ENCODE measurements at places on chromosomes 3 and 15.

- no peak for DNase-seq
Observed at GRCh38 chr15:72947709-72948108, 104.6 kb upstream of the NEO1 start.

DNA sequence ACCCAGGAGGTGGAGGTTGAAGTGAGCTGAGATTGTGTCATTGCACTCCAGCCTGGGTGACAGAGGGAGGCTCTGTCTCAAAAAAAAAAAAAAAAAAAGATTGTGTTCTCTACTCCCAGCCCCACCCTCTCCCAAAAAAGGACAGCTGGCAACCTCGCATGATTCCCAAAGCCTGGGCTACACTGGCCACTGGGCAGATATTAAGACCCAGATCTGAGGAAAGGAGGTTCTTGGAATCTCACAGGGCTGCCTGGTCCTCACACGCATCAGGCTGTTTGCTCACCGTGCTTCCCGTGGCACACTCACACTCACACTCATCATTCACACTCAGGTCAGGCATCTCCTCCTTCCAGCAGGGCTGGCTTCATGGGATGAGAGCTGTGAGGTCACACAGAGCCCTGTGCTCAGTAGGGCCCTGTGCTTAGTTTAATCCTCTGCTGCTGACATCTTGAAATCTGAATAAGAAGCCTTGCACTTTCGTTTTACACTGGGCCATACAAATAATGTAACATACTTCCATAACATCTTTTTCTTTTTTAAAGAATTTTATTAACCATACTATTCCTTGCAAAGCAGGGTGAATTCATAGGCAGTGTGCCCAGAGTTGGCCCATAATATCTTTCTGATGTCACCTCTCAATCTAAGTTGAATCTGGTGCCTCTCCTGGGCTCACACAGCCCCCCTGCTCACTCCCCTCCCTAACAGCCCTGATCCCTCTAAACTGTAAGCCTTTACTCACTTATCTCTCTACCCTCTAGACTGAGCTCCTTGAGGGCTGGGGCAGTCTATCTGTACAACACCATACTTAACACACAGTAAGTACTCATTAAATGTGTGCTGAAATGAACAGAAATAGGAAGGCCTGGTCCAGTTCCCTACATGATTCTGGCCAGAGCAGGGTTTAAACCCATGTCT is 50.2 kb upstream of the C15orf39 start:
- DNase-seq = no peak

GRCh38 chr15:59622289-59622688 is 10.7 kb downstream of the GCNT3 start:
- DNase-seq = no peak

- no peak for DNase-seq
Observed at GRCh38 chr3:15476378-15476777, 45.1 kb downstream of the COLQ start.

- no peak for DNase-seq
Observed at GRCh38 chr3:67453628-67454027, 200.8 kb downstream of the SUCLG2 start.

DNA sequence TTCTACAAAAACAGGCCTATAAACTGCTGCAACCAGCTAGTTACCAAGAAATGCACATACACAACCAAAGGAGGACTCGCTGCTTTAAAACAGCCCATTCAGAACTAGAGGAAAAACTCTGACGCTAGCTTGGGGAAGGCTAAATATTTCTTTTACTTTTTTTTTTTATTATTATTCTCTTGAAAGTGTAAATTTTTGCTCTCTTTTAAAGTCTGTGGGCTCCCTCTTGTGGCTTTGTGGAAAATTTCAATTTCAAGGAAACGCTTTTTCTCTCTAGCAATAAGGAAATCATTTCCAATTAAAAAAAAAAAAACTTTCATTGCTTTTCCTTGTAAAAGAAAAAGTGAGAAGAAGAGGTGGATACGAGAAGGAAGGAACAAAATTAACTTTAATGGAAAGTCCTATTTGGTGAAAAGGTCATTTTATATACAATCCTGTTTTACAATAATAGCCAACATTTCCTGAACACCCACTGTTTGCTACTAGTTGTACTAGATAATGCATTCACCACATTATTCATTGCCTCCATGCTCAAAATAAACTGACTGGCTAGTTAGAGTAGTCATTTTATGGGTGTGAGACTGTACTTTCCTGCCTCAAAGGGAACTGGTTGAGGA is 51.2 kb upstream of the SAMMSON start:
- no peak for DNase-seq

DNA sequence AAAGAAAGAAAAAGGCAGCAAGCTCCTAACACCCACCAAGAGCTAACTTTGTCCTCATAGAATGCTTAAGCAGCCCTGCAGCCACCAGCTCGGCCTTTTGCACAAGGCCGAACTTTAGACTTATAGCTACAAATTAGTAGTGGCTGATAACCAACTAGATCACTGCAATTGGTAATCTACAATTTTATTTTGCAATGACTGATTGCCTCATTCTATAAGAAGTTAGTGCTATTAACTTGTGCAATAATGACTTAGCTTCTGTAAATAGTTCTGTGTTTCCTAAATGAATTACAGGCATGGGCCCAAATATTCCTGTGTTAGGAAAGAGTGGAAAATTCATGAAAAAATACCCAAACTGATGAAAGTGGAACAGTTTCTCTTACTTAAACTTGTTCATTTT is 284.8 kb upstream of the CFAP20DC start:
- DNase-seq = no peak

- DNase-seq = no peak
Observed at GRCh38 chr15:48992545-48992944, 28.8 kb upstream of the SHC4 start.

- DNase-seq = no peak
Observed at GRCh38 chr15:86213420-86213819, 133.7 kb downstream of the AGBL1 start.

DNA sequence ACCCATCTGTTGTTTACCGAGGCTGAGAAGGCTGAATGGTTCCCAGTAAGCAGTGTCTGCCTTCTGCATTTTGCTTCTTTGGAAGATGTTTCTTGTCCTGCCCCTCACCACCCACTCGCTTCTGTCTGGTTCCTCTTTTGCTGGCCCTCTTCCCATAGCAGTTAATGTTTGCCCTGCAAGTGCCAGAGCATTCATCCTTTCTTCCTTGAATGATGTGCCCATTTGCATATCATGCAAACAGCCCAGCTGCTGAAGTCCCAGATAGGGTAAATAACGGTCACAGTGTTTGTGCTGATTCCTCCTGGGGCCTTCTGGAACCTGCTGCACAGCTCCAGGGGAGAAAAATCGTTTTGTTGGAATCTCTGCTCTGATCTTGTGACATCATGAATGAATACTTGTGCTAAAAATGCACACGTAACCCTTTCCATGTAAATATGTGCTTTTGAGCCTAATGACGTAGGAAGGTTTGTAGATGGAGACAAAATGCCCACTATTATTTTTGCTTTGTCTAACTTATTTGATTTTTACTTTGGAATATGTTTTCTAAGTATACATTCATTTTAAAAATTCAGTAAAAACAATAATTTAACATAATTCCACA is 381.0 kb downstream of the SOX2 start:
- no peak for DNase-seq
